ENCODE measurements at places on chromosomes 2 and 18.

GRCh38 chr2:88269836-88270235, 99.7 kb downstream of the THNSL2 start:
- DNase-seq = no peak

- DNase-seq = no peak
These were observed 28.8 kb upstream of the NEDD4L start for GRCh38 chr18:58015065-58015780.

GRCh38 chr2:38176619-38177021, 100.7 kb upstream of the CYP1B1 start:
- DNase-seq = no peak

- DNase-seq = no peak
These were observed 112.6 kb downstream of the CERS6 start for GRCh38 chr2:168568476-168569267.

DNA sequence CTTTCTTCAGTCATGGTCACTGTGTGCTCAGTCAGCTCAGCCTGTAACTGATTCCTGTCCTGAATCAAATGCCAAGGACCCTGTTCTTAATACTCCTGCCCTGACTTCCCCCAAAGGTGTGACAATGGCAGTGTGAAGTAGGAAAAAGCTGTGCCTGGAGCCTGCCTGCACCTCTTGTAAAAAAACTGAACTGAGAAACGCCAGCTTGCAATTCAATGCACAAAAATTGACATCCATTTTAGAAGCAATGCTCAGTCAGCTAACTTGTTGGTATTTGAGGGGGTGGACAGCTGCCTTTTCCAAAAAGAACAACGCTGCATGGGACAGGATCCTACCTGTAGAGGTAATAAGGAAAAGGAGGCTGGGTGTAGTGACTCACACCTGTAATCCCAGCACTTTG, 66.3 kb upstream of the TMEM247 start:
- DNase-seq = no peak

- no peak for DNase-seq
These were observed 1416.2 kb downstream of the LRP1B start for GRCh38 chr2:140714586-140714985.

- no peak for DNase-seq
These were observed 1.0 kb upstream of the PEX13 start for GRCh38 chr2:61016392-61017002.

DNA sequence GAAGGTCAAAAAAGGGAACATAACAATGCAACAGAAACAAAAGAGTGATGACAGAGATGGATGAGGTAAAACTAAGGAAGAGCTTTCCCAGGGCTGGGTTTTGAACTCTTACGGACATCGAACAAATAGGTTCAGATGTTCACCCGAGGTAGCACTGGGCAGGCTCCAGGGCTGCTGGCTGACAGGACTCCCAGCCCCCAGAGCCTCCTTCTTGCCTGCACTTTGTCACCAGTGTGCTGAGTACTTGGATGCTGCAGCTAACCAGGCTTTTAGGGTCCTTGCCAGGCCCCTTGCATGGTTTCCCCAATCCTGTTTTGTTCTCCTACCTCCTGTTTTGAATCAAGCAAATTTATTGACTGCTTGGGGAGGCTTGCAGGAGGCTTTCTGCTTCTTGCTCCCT, 322.9 kb downstream of the DYSF start:
- no peak for DNase-seq
